Fibroblast of pulmonary artery (primary cell): ENCODE measurements at places on chromosomes 16 and 17.

GRCh38 chr17:55215711-55216110 lies 49.0 kb upstream of the HLF start:
- no peak for DNase-seq

DNA sequence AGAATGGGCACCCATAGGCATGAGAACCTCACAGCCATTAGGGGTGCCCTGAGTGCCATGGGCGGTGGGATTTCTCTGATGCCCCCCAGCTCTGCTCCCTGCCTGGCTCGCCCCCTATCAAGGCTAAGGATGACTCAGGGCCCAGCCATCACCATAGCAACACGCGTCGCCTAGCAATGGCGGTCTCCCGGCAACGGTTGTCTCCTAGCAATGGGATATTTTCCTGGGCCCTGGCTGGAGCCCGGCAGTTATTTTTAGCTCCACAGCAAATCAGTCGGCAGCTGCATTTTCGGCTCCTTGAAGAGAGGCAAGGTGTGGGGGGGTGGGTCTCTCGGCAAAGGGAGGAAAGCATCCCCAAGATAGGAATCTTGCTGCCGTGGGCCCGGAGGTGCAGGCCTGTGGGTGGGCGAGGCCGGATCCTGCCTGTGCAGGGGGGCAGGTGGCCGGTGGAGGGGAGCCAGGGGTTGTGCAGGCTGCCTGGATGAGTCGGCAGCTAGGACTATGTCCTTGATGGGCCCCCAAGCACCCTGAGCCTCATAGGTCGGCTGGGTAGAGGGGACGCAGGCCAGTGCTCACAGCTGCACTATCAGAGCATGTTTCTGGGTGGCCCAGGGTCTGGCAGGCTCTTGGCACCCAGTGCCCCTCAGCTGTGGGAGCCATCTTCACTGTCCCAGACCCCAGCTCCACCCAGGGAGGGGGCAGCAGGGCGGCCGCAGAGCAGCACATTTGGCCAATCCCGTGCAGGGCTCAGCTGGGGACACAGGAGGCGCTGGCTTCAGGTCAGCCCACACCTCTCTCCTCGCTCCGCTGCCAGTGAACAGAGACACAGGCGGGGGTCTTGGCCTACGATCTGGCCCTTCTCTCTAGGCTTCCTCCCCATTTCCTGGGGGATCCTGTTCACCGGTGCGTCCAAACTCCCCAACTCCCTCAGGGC lies 4.2 kb upstream of the FBXL16 start:
- peak; percentile 85 for DNase-seq

GRCh38 chr16:6229186-6229585 lies 1103.5 kb upstream of the RBFOX1 start:
- no peak for DNase-seq

GRCh38 chr17:47205419-47205963 lies 3.7 kb upstream of the MYL4 start:
- DNase-seq: peak; percentile 57

- no peak for DNase-seq
These were observed 6.2 kb downstream of the ITGAE start for GRCh38 chr17:3794557-3795389.

DNA sequence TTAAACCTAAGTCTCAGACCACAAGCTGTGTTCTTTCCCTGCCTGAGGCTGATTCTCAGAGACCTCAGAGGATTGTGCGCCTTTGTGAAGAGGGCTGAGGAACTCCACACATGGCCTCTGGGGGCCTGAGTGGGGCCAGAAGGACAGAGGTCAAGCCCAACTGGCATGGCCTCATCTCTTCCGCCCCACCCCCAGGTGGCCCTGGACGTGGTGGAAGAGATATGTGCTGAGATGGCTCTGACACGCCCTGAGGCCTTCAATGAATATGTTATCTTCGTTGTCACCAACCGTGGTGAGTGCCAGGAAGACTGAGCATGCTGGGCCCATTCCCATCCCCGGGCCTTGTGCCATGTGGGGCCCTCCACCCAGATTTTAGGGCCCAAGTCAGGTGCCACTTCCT lies 20.1 kb upstream of the ALKBH5 start:
- no peak for DNase-seq

DNA sequence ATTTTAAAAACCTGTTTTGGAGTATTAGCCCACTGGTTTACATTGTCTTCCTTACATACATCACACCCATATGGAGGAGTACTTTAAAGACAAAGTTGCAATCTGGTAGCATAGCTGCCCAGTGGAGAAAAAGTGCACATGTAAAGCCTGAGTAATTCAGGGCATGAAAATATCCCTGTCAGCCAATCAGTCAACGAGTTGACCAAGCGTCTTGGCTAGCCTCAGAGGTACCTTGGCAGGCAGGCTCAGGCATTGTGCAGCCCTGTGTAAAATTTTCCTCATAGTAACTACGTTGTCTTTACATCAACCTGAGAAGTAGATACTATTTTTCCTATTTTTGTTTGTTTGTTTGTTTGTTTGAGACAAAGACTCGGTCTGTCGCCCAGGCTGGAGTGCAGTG lies 339.0 kb downstream of the CDH13 start:
- no peak for DNase-seq
